Diencephalon (tissue), 1 donor: ENCODE measurements at places on chromosomes 2 and 18. TPM values are rescaled to one million over a fixed set of nuclear protein-coding genes. Genes with fewer than 3 reads are reported as not detected.

Gene HRH4
- total RNA-seq, result 0.23 TPM

Gene SERPINB11
- not detected for total RNA-seq

Gene CRACDL
- 3.7 TPM for total RNA-seq

Gene SLC25A12
- total RNA-seq, result 74.0 TPM

Gene SOX11
- 246 TPM for total RNA-seq

Gene MC2R
- total RNA-seq, result not detected

Gene ATP8B1
- 3.0 TPM for total RNA-seq

Gene MDH1B
- 13.4 TPM for total RNA-seq

Gene TUBA4B
- total RNA-seq, result 1.2 TPM

Gene EFR3B
- 72.9 TPM for total RNA-seq

Gene NEU2
- not detected for total RNA-seq

Gene RFTN2
- 52.6 TPM for total RNA-seq

Gene XIRP2
- total RNA-seq, result 0.92 TPM

Gene MYCN
- total RNA-seq, result 25.4 TPM

Gene STK39
- 58.8 TPM for total RNA-seq
